ENCODE measurements at places on chromosomes 5 and 9.

DNA sequence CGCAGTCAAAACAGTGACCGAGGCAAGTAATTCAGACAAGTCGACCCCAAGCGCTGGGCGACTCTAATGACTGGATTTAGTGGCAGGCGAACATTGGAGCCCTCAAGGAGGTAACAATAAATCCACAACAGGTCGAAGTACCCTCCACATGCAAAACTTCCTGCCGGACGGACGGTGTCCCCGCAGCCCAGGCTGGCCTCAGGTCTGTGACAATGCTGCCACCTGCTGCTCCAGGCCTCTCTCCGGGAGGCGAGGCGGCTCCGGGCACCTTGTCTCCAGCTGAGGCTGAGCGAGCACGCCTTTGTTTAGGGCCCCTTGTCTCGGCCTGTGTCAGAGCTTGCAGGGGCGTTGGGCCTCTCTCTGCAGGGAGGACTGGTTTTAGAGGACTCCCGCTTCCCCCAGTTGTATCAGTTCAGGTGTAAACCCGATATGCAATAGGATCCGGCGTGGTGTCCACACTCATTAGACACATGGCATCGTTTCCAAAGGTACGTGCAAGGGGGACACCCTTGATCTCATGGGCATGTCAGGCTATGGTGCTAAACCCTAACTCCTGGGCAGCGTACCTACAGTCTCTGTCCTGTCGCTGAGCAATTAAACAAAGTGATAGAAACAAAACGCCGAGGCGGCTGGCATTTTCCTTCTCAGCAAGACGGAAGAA lies 628.0 kb upstream of the ADAMTS16 start:
- no peak for DNase-seq

DNA sequence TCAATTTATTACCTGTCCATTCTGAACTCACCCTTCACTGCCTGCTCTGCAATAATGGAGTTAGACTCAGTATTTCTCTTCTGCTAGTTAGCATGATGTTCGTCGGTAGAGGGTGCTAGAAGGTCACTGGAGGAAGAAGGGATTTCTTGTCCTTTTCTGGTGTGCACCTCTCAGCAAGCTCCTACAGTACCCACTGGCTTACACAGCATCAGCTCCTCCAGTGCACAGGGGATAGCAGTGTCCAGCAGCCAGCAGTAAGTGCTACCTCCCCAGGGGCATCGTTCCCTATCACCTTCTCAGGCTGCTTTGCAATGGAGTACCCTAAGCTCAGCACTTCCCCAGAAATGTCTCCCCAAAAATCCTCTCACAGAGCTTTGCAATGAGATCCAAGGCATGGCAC lies 45.9 kb upstream of the APC start:
- peak; percentile 26 for DNase-seq

GRCh38 chr9:111866976-111867375 lies 29.6 kb upstream of the UGCG start:
- DNase-seq, result peak; percentile 48

GRCh38 chr5:133291524-133291923 lies 239.7 kb downstream of the HSPA4 start:
- DNase-seq, result no peak

DNA sequence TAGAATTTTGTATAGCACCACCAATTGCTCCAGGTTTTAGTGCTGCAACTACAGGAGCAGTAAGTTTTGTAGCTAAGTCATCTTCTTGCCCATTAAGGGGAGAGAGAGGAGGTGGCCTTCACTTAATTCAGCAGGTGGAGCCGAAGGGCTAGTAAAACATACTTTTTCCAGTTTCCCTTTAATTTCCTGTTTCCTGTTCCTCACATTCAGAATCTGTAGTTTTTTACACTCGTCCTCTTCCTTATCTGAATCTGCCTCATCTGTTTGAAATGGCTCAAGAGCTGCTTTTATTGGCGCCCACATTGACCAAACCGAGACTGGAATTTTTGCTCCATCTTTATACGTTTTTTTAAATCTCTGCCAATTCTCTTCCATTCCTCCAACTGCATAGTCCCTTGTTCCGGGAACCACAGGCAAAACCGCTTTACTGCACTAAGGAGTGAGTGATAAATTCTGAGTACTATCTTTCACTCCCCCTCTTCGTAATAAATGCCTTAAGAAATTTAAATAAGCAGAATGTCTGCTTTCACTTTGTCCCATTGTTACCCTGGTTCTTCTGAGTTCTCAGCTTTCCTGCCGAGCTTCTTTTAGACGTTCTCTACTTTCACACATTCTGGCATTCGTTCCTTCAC lies 133.9 kb downstream of the DROSHA start:
- no peak for DNase-seq

DNA sequence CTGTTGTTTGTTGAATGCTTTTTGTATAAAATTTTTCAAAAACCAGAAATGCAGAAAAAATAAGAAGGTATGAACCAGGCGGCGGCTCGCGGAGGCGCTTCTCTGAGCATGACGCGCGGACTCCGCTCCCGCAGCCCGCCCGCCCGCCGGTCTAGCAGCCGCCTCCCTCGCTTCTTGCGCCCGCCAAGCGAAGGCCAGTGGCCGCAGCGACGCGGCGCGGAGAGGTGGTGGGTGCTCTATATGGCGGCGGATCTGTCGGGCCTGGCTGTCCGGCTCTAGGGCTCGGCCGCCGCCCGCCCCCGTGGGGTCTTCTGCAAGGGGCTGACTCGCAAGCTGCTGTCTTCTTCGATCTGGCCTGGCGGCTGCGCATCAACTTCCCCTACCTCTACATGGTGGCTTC lies 93.8 kb downstream of the ANKRD18A start:
- no peak for DNase-seq

DNA sequence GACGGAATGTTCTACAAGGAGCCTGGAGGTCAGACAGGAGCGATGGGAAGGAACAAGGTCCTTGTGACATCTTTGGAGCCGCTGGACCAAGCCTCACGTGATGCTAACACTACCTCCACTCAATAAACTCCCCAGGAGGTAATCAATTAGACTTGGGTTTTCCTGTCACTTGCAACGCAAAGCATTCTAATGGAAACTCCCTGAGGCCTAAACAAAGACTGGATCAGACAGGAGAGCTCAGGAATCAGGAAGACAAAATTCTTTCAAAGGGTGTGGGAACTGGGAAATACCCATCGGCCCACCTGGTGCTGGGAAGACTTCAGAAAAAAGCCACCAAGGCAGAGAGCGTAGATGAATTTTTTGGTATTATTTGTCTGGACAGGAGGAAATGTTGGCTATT lies 22.3 kb upstream of the UNC5A start:
- no peak for DNase-seq

DNA sequence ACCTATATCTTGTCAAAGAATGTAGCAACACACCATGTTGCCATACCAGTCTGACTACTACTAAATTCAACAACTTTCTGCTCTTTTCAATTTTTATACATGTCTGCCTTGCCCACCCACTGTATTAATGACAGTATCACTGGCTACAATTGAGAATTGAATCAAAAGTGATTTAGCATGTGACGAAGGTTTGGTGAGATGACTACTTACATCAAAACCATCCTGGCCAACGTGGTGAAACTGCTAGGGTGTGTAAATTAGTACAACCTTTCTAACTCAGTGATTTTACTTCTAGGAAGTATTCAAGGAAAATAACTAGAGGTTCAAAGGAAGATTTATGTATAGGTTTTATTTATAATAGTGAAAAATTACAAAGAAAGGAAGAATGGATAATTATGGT lies 109.8 kb downstream of the UNC13B start:
- DNase-seq, result no peak

DNA sequence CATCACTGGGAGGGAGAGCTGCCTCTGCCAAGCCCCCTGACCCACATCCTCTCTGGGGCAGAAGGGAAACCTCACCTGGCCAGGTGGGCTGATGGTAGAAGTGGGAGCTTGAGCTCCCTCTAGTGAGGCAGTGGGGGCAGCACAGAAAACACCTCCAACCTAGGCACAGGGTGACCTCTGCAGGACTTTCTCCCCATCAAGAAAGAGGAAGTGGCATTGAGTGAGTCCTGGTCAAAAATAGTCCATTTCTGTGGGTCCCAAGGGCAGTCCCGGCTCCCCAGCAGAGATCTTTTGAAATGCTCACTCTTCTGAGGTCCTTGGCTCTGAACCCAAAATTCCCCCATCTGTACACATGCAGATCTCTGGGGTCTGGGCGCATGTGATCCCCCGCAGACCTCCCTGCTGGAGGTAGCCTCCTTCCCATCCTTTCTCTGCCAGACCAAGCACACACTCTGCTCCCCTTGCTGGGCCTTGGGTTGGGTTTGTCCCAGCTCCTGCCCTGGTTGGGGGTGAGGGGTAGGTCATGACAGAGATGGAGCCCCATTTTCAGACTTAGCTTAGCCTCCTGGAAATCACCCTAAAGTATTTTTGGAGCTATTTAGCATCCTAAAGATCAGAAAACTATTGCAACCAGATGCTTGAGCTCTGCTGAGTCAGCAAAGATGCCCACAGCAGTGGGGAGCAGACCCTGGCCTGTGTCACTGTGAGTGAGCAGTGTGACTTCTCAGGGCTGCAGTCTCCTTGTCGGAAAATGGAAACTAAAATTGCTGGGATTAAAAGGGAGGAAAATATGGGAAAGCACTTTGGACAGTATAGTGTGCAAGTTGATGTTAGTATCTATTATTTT lies 41.6 kb upstream of the LCP2 start:
- peak; percentile 82 for DNase-seq

DNA sequence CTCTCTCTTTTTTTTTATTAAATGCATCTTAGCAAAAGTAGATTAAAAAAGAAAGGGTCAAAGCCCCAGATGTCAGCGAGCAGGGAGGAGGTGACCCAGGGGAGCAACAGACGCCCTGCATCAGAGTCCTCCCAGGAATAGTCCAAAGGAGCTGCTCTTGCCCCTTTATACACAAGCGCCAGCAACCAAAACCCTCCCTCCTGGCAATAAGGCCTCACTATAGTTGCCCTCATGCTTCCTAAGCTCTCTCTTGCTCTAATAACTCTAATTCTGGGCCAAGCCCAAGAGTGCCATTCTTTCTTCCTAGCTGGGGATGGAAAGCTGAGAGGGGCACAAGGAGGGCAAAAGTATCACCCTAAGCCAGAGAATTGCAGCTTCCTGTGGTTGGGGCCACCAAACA lies 26.3 kb downstream of the PCDHGC5 start:
- no peak for DNase-seq

DNA sequence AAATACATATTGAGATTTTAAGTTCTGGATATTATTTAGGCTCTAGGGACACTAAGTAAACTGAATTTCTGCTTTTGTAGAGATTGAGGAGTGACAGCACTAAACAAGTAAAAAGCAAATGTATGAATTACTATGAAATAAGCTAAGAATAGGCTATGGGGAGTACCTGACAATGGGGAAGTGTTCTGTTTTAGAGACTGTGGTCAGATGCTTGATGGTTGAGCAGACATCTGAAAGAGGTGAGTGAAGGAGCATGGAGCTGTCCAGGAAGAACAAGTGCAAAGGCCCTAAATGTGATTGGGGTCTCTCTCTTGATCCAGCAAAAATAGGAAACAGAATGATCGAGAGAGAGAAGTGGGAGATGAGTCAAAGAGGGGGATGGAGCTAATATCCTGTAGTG lies 111.7 kb downstream of the JAKMIP2 start:
- DNase-seq, result no peak

- DNase-seq, result no peak
These were observed 1003.3 kb upstream of the COX7C start for GRCh38 chr5:85614489-85614888.

DNA sequence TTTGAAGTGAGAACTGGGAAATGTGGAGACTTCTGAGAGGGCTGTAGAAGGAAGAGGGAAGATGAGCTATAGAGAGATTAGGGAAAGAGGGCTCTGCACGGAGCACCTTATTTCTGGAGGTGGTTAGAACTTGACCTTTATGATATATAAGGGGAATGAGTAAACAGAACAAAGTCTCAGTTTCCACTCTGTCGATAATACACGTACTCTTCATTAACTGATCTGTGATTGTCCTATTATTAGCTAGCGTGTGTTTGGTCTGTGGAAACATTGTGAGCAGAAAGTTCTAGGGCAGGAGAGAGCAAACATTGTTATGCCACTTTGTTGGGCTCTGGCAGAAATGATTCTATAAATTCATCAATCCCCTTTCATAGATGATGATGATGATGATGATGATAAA lies 118.5 kb downstream of the UGCG start:
- no peak for DNase-seq

GRCh38 chr5:153584126-153584959 lies 93.9 kb downstream of the GRIA1 start:
- no peak for DNase-seq

DNA sequence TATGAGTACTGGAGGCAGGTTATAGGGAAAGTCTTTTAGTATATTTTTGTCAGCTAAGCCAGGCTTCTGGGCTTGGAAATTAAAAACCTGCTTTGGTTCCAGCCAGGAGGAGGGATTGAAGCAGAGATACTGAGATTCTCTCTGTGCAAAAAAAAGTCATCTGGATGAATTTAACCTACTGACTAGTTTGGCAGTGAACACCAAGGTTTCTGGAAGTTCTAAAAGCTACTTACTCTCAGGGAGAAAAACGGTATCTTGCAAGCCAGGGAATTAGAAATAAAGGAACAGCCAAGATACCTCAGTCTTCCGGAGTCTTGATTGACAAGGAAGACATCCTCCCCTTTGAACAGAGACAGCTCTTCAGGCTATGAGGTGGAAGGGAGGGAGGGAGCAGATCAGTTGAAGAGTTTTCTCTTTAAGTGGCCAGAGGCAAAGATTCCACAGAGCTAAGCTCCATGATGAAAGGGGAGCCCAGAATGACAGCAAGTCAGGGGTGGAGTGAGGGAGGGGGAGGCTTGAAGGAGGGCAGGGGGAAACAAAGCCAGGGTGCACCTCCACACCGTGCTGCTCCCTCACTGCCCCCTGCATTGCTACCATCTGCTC lies 8.3 kb upstream of the ZBTB34 start:
- no peak for DNase-seq

DNA sequence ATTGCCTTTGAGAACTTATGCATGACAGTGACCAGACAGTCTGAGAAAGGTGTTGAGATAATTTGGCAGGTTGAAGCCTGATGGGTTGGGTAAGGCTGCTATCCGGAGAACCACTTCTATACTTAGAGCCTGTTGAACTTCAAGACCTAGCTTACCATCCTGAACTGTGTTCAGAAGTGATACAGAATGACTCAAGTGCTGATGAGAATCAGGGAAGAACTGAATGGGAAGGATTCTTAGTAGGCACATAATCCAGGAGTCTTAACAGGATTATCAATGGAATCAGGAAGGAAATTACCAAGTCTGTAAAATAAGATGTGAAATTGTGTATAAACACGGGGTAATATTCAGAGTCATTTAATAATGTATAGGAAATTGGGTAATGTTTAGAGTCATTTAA lies 9.0 kb upstream of the PAPPA start:
- no peak for DNase-seq

DNA sequence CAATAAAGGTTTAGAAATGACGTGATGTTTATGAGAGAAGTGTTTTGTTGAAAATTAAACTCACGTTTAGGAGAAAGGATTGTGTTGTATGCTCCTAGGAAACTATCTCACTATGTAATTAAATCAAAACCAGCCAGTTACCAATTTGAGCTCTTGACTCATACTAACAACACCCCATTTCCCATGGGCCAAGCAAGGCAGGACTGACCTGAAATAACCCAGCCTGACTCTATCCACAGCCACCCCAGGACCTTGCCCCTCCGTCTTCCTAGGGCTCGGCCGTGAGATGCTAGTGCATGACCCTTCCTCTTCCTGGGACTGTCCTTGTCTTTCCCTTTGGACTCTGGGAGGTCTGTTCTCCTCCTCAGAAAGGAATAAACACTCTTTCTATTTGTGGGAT lies 16.4 kb downstream of the TLR4 start:
- DNase-seq, result no peak

GRCh38 chr5:24805230-24805629 lies 160.5 kb upstream of the CDH10 start:
- no peak for DNase-seq
